GM06990 (cell line): ENCODE measurements at places on chromosomes 3 and 15.

DNA sequence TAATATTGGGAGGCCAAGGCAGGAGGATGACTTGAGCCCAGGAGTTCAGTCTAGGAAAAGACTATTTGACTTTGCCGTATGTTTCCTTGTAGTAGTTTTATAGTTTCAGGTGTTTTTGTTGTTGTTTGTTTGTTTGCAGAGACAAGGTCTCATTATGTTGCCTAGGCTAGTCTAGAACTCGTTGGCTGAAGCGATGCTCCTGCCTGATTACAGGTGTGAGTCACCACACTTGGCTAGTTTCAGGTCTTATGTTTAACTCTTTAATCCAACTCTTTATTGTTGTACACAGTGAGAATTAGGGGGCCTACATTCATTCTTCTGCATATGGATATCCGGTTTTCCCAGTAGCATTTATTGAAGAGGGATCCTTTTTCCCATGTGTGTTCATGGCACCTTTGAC, 32.0 kb downstream of the FAIM start:
- DNase-seq: no peak

DNA sequence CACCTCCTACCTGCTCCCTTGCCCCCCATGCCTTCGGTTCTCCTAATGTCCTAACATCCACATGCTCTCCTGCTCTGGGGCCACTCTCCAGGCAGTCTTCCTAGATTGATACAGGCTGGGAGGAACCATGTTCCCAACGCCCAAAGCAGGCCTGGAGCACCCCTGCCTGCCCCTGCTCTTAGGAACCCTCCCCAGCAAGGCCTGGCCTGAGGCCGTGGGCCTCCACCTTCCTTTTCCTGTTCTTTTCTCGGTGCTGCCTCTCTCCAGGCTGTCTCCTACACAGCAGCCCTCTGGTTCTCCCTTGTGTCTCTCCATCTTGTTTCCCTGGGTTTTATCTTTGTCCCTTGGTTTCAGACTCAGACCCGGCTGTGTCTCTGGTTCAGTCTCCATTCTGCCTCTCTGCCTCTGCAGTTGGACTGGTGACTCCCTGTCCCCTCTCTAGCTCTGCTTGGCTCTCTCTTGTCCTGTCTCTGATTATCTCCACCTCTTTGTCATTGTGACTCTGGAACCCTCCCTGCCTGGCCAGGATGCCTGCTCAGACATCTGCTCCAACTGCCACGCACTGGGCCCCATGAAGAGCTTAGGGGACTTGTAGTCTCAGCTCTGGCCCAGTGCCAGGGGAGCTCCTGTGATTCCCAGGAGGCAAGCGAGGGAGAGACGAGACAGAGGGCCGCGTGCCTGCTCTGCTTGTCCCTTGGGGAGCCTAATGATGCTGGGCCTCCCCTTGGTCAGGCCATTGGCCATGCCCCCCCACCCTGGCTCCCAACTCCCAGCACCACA, 26.0 kb upstream of the RPL29 start:
- no peak for DNase-seq

DNA sequence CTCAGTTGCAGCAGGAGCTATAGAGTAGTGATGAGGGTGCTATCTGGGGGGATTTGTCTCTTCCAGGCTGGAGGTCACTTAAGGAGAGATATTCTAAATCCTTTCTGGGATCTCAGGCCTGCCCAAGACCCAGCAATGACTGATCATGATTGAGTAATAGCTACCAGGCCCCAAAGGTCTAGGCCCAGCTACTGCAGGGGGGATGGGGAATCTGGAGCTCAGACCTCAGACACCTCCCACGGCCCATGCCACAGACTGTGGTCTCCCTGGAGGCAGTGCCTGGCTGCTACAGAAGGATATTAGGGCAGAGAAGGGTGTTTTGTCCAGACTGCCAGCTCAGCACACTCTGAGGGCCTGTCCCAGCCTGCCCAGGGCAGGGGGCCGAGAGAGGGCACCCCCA, 6.9 kb downstream of the SLC38A3 start:
- DNase-seq: no peak

DNA sequence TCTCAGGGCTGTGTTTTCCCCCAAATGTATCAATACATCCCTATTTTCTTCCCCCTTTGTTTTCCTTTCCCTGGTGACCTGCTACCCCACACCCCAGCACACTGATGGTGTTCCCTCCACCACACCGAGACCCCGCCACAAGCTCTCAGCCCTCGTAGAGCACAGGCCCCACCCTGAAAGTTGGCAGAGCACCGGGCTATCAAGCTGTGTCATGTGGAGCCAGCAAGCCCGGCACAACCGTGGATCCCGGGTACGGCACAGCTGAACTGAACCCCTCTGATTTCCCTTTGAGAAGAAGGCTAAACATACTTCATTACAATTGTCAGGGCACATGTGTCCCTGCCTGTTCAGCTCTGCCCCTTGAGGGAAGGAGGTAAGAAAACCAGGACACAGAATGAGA, 69.9 kb downstream of the LRIG1 start:
- DNase-seq: no peak

GRCh38 chr3:103847081-103848062, 1412.6 kb downstream of the ZPLD1 start:
- DNase-seq: no peak

GRCh38 chr3:54122324-54123002, at the start of gene CACNA2D3:
Gene CACNA2D3, plus strand, starts transcription at chr3:54122552.
- DNase-seq: peak; percentile 12

DNA sequence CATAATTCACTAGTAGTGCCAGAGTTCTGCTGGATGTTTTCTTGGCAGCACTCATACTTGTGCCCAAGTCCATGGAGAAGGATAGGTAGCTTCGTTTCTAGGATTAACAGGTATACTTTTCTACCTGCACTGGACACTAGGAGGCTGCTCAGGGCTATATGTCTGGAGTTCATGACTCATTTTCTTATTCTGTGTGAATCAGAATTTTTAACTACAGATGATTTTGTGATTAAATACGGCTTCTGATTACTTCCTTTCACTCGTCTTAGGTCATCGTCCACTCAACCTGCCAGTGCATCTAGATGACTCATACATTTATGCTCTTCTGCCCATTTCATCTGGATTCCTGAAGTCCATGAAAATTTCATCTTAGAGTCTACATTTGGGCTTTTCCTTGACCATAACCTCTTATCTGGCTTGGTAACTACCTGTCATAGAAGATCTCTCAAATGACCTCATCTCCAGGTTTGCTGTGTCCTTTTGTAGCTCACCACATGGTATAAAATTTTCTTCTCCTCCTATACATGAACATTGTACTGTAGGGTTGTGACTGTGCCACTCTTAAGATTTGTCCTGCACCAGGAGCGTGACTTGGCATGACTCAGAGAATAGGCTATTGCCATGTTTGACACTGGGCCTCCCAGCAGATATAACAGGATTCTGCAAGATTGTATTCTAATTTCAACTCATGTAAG, 66.7 kb upstream of the GCSAM start:
- DNase-seq: no peak

GRCh38 chr15:92049290-92049989, 195.9 kb downstream of the SLCO3A1 start:
- no peak for DNase-seq

DNA sequence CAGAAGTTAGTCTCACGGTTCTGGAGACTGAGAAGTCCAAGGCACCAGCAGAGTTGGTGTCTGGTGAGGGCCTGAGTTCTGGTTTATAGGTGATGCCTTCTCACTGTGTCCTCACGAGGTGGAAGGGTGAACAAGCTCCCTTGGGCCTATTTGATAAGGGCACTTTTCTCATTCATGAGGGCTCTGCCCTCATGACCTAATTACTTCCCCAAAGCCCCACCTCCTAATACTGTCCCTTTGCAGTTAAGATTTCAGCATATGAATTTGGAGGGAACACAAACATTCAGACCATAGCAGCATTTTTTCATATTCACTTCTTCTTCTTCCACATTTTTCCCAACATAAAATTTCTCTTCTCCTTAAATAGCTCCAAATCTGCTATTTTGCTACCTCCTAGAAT, 41.5 kb downstream of the TMEM41A start:
- DNase-seq: no peak

DNA sequence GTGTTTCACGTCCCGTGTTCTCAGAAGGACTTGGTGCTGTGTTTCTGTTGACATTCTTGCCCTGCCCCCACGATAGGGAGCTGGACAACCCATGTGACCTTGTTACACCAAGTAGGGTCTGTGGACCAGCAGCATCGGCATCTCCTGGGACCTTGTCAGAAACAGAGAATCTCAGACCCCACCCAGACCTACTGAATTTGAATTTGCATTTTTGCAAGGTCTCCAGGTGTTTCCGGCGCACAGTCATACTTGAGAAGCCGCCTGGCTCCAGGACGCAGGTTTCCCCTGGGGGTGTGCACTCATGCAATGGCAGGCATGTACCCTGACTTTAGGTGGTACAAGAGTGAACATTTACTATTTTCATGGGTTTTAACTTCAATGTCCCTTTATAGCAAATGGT, 117.9 kb downstream of the TLE3 start:
- peak; percentile 82 for DNase-seq

- DNase-seq: no peak
Observed at GRCh38 chr3:158381262-158381868, 189.6 kb upstream of the MLF1 start.

GRCh38 chr15:64969401-64969800, 20.3 kb downstream of the SPG21 start:
- DNase-seq: no peak

DNA sequence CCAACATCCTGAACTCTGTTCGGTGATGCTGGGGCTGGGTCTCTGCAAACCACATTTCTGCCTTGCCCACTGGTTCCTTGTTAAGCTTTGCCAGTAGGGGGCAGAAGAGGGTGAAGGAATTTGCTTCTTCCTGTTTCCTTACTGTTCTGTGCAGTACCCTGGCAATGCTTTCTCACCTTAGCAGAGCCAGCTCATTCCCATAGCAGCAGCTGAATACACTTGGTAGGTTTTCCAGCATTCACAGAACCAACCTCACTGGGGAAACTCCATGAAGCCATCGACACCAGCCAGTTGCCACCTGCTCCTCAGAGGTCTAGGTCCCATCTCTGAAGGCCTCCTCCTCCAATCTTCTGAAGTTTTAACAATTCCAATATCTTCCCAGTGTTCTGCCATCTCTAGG, 308.4 kb downstream of the PDCD6IP start:
- peak; percentile 22 for DNase-seq

DNA sequence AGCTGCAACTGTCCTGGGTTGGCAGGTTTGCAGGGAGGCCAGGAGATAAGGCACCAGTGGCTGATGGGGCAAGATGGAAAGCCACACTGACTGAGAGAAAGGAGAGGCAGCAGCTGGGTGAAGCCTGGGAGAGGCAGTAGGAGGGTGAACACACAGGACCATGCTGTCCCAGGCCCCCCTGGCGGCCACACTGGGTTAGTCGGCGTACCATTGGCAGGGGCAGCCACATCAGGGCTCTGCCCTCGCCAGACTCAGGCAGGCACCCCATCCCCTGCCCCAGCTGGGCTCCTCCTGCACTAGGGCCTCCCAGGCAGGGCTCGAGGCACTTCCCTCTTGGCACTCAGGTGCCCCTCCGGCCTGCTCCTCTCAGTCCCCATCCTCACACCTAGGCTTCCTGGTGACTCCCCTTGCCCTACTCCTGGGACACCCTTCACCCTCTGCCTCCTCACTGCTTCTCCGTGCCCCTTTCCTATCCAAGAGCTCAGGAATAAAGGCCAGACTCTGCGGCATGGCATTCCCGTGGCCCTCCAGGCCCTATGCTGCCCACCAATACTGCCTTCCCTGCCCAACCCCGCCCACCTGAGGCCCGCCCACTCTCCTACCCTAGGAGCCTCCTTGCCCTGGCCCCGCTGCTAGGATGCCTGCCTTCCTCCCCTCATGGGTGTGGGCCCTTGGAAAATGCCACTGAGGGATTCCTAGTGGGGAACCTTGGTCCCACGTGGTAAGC, 28.7 kb upstream of the DUSP7 start:
- no peak for DNase-seq

GRCh38 chr3:12954891-12955650, 113.7 kb upstream of the RPL32 start:
- DNase-seq: no peak

- no peak for DNase-seq
Observed at GRCh38 chr3:188207941-188208515, 54.1 kb downstream of the LPP start.

- DNase-seq: no peak
Observed at GRCh38 chr3:197333901-197334639, 35.7 kb upstream of the DLG1 start.

DNA sequence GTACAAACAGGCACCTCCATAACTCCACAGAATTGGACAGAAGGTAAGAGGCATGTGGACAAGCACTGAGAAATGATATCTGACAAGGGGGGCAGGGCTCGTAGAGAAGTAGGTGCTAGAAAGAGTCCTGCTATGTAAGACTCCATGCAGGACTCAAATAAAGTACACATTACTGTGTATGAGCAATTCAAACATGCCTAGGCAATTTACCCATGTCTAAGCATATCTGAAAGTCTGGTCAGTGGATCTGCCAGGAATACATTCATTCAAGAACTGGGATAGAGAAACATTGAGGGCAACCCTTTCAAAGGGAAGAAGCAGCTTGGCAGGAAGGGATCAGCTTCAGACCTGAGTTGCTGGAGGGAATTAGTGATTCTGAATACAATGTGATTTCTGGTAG, 174.1 kb upstream of the MCTP2 start:
- DNase-seq: no peak

GRCh38 chr3:61248496-61248895, 2.8 kb downstream of the FHIT start:
- no peak for DNase-seq

- DNase-seq: no peak
Observed at GRCh38 chr3:189260556-189261493, 89.1 kb downstream of the TPRG1 start.

DNA sequence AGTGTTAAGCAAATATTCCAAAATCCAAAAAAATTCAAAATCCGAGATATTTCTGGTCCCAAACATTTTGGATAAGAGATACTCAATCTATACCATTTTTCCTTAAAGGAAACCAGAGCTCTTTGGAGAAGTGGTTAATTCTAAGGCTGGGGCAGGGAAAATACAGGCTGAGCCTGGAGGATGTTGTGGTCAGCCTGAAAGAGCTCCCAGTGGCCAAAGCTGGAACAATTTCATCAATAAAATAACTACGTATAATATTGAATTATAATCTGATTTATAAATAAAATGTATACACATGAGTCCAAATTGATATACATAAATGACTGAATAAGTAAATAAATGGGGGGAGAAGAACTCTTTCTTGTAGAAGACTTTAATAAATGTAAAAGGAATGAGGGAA, 24.6 kb downstream of the PPARG start:
- no peak for DNase-seq

GRCh38 chr3:8603115-8603710, 41.4 kb downstream of the SSUH2 start:
- DNase-seq: no peak
